ENCODE measurements at places on chromosomes 2 and 18. TPM values are rescaled to one million over a fixed set of nuclear protein-coding genes. Genes with fewer than 3 reads are reported as not detected.

MC5R gene
- total RNA-seq, result not detected

CEBPZOS gene
- total RNA-seq, result 37.9 TPM

NT5DC4 gene
- not detected for total RNA-seq

PAX8 gene
- total RNA-seq, result 1.2 TPM

ASAP2 gene
- total RNA-seq, result 20.3 TPM

TSPYL6 gene
- total RNA-seq, result not detected

ASIC4 gene
- total RNA-seq, result not detected

EFEMP1 gene
- total RNA-seq, result 246 TPM

ADGRF3 gene
- not detected for total RNA-seq

DNA sequence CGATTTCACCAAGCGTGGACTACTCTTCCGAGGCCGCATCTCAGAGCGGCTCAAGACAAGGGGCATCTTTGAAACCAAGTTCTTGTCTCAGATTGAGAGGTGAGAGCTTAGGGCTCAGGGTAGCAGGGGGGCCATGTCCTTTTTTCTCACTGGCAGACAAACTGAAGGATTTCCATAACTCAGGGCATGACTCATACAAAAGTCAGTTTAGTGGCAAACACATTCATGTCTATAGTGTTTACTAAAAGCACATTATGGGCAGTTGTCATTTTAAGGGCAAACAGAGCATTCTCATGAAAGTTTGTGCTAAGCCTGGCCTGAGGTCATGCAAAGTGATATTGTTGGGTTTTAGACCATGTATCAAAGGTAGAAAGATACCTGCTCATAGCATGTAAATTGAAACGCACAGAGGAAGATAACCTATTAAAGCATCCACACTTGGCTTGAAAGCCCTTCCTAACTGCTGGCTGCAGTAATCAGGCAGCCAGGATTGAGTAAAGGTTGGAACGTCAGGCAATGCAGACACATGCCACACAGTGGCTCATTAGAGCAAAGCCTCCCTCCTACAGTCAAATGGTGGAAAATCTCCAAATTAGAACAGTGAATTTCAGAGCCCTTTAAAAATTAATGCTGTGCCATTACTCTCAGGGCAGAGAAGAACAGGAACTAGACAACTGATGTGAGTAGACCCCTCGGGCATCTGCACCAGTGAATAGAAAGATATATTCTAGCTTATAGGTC is 54.2 kb downstream of the HK2 start:
- H3K4me3 ChIP-seq, result no peak overlapping the region
- no peak overlapping the region for H3K27ac ChIP-seq
- no peaks in the 10 kb centered on the region for H3K27me3 ChIP-seq
- H3K4me1 ChIP-seq, result no peaks in the 10 kb centered on the region

- H3K27ac ChIP-seq, result no peak overlapping the region
- H3K27me3 ChIP-seq, result no peaks in the 10 kb centered on the region
- no peaks in the 10 kb centered on the region for H3K4me1 ChIP-seq
- no peaks in the 10 kb centered on the region for H3K36me3 ChIP-seq
- DNase-seq, result no peak
Observed at GRCh38 chr2:167335541-167335992, 447.3 kb downstream of the XIRP2 start.

DNA sequence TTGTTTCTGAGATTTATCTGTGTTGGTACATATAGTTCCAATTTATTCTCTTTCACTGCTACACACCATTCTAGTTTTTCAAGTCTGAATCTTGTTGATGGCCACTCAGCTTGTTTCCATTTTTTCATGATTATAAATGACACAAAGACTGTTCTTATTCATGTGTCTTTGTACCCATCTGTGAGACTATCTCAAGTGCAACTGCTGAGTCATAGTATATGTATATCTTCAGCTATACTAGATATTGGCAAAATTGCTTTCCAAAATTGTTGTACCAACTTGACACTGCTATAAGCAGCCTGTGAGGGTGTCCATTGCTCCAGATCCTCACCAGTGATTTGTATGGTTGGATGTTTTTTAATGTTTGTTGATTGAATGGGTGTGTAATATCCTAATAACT is 37.2 kb upstream of the RTN4 start:
- no peak overlapping the region for H3K4me3 ChIP-seq
- no peaks in the 10 kb centered on the region for H3K36me3 ChIP-seq
- peak overlapping the region; percentile 80 for H3K27ac ChIP-seq
- DNase-seq, result no peak

GRCh38 chr2:37809931-37810570 is 115.0 kb upstream of the RMDN2 start:
- H3K4me1 ChIP-seq, result peaks cover 15% of the 10 kb centered on the region
- peak overlapping the region; percentile 35 for H3K27ac ChIP-seq
- no peaks in the 10 kb centered on the region for H3K36me3 ChIP-seq
- no peak for DNase-seq

- no peak for DNase-seq
- H3K27me3 ChIP-seq, result no peaks in the 10 kb centered on the region
- peaks cover 28% of the 10 kb centered on the region for H3K36me3 ChIP-seq
- no peak overlapping the region for H3K4me3 ChIP-seq
- no peaks in the 10 kb centered on the region for H3K4me1 ChIP-seq
- no peak overlapping the region for H3K27ac ChIP-seq
Observed at GRCh38 chr2:88596141-88596830, 31.0 kb downstream of the EIF2AK3 start.

- no peaks in the 10 kb centered on the region for H3K27me3 ChIP-seq
- H3K27ac ChIP-seq, result no peak overlapping the region
- H3K4me3 ChIP-seq, result no peak overlapping the region
- DNase-seq, result no peak
- peaks cover under 1% of the 10 kb centered on the region for H3K36me3 ChIP-seq
Observed at GRCh38 chr18:79533146-79533545, 137.4 kb downstream of the NFATC1 start.

- no peak for DNase-seq
- no peak overlapping the region for H3K27ac ChIP-seq
- no peaks in the 10 kb centered on the region for H3K27me3 ChIP-seq
- no peaks in the 10 kb centered on the region for H3K36me3 ChIP-seq
Observed at GRCh38 chr2:45974762-45975408, 322.3 kb upstream of the EPAS1 start.

GRCh38 chr2:114935031-114935430 is 492.6 kb downstream of the DPP10 start:
- DNase-seq, result no peak
- no peaks in the 10 kb centered on the region for H3K27me3 ChIP-seq
- no peaks in the 10 kb centered on the region for H3K36me3 ChIP-seq
- H3K4me3 ChIP-seq, result no peak overlapping the region

GRCh38 chr2:162012565-162013058 is 61.4 kb downstream of the DPP4 start:
- no peak overlapping the region for H3K4me3 ChIP-seq
- DNase-seq, result no peak
- H3K27me3 ChIP-seq, result no peaks in the 10 kb centered on the region
- no peaks in the 10 kb centered on the region for H3K36me3 ChIP-seq
- no peak overlapping the region for H3K27ac ChIP-seq

DNA sequence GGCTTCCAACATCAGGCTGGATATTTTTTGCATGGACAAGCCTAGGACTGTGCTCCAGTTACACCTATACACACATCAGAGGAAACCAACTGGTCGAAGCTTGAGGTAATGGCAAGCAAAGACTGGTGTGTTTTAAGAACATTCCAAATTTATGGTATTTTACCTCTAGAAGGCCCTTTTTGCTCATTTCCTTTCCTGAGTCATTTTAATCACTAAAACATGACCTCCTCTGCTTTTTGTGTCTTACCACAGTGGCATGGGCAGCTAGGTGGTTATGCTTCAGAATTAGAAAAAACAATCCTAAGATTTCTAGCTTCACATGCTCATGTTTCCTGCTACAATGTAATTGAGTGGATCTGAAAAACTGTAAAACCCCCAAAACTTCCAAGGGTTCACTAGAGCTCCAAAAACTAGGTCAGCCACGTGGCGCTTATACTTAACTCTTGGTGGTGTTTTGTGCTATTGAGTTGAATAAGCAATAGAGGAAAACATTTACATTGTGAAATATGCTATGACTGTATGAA is 30.6 kb upstream of the CHRNA1 start:
- H3K27ac ChIP-seq, result no peak overlapping the region
- no peaks in the 10 kb centered on the region for H3K36me3 ChIP-seq
- no peaks in the 10 kb centered on the region for H3K27me3 ChIP-seq
- no peak overlapping the region for H3K4me3 ChIP-seq
- H3K4me1 ChIP-seq, result no peaks in the 10 kb centered on the region
- no peak for DNase-seq

- no peaks in the 10 kb centered on the region for H3K36me3 ChIP-seq
- peak overlapping the region; percentile 73 for H3K4me3 ChIP-seq
- H3K27me3 ChIP-seq, result no peaks in the 10 kb centered on the region
- DNase-seq, result no peak
Observed at GRCh38 chr2:160061944-160062291, 497 bp downstream of the PLA2R1 start.

- H3K36me3 ChIP-seq, result no peaks in the 10 kb centered on the region
- H3K4me3 ChIP-seq, result no peak overlapping the region
- H3K4me1 ChIP-seq, result no peaks in the 10 kb centered on the region
- no peak overlapping the region for H3K27ac ChIP-seq
- no peak for DNase-seq
Observed at GRCh38 chr2:24891201-24891600, 28.8 kb downstream of the ADCY3 start.

DNA sequence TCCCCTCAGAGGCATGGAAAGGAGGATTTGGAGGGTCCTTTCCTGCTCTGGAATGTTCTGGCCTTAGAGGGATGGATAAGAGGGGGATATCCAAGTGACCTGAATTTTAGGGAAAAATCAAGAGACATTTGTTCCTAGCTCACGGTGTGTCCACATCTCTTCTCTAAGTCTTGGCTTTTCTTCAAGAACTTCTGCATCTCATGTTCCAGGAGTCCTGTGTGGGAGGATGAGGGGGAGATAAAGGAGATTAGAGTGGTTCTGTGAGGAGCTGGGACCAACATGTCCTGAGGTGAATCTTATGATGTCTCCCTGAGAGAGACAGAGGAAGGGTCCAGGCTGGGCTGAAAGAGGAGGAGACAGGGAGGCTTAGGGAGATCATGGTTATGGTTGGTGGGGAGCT is 11.7 kb downstream of the EMX1 start:
- H3K4me1 ChIP-seq, result no peaks in the 10 kb centered on the region
- no peak overlapping the region for H3K4me3 ChIP-seq
- H3K27me3 ChIP-seq, result peaks cover 25% of the 10 kb centered on the region
- no peaks in the 10 kb centered on the region for H3K36me3 ChIP-seq
- no peak for DNase-seq
- H3K27ac ChIP-seq, result no peak overlapping the region

GRCh38 chr2:174331595-174332216 is 3.0 kb upstream of the SP9 start:
- H3K27ac ChIP-seq, result no peak overlapping the region
- H3K27me3 ChIP-seq, result peaks cover 87% of the 10 kb centered on the region
- H3K4me1 ChIP-seq, result no peaks in the 10 kb centered on the region

DNA sequence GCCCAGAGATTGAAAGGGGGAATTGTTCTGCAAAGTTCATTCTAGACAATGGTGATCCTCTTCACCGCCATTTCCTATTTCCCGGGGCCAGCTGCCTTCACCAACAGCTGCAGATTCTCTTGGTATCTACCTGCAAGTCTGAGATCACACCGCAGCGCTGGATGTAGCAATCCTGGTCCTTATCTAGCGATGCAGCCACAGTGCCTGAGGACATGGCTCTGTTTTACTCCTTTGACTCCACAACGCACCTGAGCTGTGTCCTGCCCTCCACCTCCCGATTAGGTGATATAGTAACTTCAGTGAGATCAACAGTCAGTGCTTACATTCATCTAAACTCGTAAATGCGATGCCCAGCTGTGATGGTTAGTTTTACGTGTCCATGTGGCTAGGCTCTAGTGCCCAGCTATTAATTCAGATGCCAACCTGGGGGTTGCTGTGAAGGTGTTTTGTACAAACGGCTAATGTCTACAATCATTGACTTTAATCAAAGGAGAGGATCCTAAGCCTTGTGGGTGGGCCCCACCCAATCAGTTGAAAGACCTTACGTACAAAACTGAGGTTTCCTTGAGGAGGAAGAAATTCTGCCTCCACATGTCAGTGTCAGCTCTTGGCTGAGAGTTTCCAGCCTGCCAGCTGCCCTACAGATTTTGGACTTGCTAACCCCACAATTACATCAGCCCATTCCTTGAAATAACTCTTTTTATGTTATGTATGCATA is 189.8 kb downstream of the SH3BP4 start:
- no peaks in the 10 kb centered on the region for H3K27me3 ChIP-seq
- no peak overlapping the region for H3K4me3 ChIP-seq
- no peaks in the 10 kb centered on the region for H3K36me3 ChIP-seq
- DNase-seq, result peak; percentile 23
- no peaks in the 10 kb centered on the region for H3K4me1 ChIP-seq
- H3K27ac ChIP-seq, result no peak overlapping the region

DNA sequence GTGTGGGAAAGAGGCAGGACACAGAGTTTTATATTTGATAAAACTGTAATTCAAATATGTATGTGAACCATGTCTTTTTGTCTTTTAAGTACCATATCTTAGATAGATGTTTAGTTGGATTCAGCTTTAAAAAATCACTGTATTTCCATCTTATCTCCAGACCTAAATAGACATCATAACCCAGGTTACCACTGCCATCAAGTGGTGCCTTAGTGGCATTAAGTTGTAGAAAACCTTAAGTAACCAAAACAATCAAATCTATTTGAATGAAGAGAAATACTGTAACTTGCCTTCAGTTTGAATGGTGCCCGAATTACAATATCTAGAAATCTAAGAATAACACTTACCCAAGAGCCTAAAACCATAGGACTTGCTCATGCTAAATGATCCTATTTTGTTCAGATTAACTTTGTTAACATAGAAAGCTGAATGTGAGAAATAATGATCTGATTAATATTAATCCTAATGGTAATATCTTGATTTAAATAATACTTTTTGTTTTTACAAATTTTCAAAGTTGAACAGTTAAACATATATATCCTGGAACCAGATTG is 92.5 kb upstream of the MAP2 start:
- H3K27me3 ChIP-seq, result no peaks in the 10 kb centered on the region
- no peak overlapping the region for H3K27ac ChIP-seq
- DNase-seq, result no peak

- peak overlapping the region; percentile 60 for H3K27ac ChIP-seq
- no peaks in the 10 kb centered on the region for H3K36me3 ChIP-seq
- DNase-seq, result no peak
- peaks cover 9% of the 10 kb centered on the region for H3K27me3 ChIP-seq
- H3K4me1 ChIP-seq, result no peaks in the 10 kb centered on the region
Observed at GRCh38 chr2:45014016-45014702, 4.9 kb upstream of the SIX2 start.

- H3K27ac ChIP-seq, result no peak overlapping the region
- no peaks in the 10 kb centered on the region for H3K27me3 ChIP-seq
- no peak overlapping the region for H3K4me3 ChIP-seq
- H3K4me1 ChIP-seq, result no peaks in the 10 kb centered on the region
- DNase-seq, result no peak
Observed at GRCh38 chr2:225748609-225749008, 349.1 kb downstream of the NYAP2 start.

- no peaks in the 10 kb centered on the region for H3K27me3 ChIP-seq
- DNase-seq, result no peak
- no peak overlapping the region for H3K27ac ChIP-seq
Observed at GRCh38 chr2:10549195-10549594, 101.1 kb upstream of the ODC1 start.

GRCh38 chr2:70570041-70570661 is 16.5 kb upstream of the TGFA start:
- no peak overlapping the region for H3K27ac ChIP-seq
- DNase-seq, result no peak
- H3K27me3 ChIP-seq, result no peaks in the 10 kb centered on the region
- H3K36me3 ChIP-seq, result no peaks in the 10 kb centered on the region

GRCh38 chr2:161371869-161372268 is 44.2 kb upstream of the TBR1 start:
- no peaks in the 10 kb centered on the region for H3K4me1 ChIP-seq
- no peak overlapping the region for H3K27ac ChIP-seq
- H3K27me3 ChIP-seq, result no peaks in the 10 kb centered on the region
